Left hindlimb (tissue), 1 donor: ENCODE measurements at places on chromosomes 5 and 9.

GRCh38 chr5:139027150-139027549 is 152.0 kb upstream of the LRRTM2 start:
- no peak for DNase-seq

DNA sequence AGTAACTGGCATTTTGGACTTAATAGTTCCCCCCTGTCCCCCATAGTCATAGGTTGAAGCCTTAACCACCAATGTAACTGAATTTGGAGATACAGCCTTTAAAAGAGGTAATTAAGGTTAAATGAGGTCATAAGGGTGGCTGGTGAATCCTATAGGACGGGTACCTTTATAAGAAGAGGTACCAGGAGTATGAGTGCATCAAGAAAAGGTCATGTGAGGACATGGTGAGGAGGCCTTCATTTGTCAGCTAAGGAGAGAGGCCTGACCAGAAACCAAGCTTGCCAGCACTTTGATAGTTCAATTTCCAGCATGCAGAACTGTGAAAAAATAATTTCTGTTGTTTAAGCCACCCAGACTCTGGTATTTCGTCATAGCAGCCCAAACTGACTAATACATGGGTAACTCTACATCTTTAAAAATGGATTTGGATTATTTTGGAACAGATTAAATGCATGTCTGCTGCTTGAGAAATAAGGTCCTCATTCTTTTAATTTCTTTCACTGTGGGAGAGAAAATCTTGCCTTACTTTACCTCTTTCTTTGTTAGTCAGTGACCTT is 9.7 kb downstream of the RASA1 start:
- DNase-seq: no peak

GRCh38 chr5:119402081-119402480 is 46.3 kb downstream of the TNFAIP8 start:
- DNase-seq: no peak

GRCh38 chr9:109781541-109782197 is 1.7 kb downstream of the PALM2AKAP2 start:
- peak; percentile 42 for DNase-seq

GRCh38 chr9:134378901-134379338 is 52.7 kb downstream of the RXRA start:
- peak; percentile 77 for DNase-seq

DNA sequence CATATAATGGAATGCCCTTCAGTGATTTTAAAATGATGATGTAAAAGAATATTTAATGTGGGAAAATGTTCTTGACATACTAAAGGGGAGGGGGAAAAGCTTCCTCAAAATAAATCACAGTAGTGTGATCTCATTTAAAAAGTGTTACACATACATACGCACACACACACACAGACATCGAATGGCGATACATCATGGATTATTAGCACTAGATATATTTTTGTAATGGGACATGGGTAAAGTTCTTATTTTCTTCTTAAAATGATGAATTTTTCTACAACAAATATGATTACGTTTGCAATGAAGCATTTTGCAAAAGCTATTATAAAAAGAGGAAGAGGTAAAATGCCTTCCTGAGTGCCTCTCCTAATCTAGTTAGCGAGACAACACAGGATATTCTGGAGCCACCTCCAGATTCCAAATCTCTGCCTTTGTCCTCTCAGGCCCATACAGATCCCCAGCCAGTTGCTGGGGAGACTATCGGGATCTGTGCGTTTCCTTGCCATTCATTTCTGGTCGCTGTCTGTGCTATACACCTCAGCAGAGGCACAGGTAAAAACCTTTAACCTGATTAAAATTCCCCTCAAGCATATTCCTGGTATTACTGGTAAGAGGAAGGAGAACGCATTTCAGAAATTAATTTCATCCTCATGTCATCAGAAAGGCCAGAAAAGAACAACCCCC is 69.6 kb downstream of the SLC28A3 start:
- DNase-seq: no peak

- DNase-seq: no peak
Measured at GRCh38 chr5:10527281-10527950, 36.5 kb upstream of the ANKRD33B start.

DNA sequence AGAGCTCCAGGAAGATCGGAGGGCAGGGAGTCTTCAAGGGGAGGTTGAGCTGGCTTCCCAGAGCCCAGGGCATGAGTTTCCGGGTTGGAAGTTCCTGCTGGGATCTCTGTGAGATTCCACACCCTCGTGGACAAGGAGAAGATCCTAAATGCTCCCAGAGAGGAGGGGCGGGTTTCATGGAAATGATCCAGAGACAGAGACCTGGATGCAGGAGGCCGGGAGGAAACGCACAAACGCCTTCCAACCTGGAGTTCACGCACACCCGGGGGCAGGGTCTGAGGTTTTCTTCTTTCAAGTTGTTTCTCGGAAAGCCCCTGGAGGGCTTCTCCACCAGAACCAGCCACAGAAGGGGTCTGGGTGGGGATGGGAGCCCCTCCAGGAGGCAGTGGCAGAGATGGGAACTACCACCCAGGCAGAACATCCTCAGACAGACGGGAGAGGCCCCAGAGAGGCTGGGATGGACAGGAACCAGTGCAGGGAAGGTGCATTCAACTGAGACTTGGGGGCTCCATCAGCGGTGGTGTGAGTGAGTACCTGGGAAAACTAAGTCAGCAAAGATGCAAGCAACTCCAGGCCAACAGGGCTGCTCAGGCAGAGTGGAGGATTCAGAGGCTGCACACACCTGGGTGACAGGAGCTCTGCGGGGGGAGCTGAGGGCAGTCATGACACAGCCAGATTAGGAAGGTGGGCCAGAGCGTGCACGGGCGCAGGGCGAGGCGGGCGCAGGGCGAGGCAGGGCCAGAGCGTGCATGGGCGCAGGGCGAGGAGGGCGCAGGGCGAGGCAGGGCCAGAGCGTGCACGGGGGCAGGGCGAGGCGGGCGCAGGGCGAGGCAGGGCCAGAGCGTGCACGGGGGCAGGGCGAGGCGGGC is 52.1 kb upstream of the EXOC3 start:
- peak; percentile 21 for DNase-seq

DNA sequence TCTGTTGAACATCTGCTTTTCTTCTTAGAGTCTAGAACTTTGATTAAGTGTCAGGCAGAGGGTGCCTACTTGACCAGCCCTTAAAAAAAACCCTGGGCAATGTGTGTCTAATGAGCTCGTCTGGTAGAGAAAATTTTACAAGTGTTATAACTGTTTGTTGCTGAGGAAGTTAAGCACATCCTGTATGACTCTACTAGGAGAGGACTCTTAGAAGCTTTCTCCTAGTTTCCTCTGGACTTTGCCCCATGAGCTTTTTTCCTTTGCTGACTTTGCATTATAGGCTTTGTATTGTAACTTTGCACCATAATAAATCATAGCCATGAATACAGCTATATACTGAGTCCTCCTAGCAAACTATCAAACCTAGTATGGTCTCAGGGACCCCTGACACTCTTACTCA is 39.4 kb downstream of the GNG10 start:
- DNase-seq: no peak

DNA sequence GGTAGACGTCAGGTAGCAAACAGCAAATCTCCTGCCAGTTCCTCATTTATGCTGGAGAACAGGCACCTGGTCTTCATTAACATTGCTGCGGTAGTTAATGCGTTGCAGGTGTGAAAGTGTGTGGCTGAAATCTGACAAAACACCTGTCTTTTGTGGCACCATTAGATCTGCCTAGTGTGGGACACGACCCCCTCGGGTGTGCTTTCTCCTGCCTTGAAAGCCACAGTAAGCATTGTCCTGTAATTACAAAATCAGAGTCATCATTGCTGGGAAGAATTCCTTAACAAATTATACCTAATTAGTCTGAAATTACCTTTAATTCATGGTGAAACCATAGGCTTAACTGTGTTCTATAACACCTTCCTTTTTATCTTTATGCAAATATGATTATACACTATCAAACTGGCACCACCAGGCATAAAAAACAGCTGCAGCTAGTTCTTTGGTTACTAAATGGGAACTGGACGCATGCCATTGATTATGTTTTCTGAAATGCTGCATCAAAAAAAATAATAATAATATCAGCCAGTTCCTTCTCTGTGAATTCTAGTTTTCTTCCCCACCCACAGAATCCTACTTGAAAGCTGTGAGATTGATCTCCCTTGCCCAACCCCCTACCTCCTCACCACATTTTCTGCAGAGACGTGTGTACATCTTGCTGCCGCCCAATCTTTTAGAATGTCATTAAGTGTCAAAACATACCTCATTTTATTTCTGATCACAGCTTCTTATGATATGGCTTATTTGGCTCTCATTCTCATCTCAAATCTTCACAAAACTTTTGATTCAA is 374.0 kb downstream of the NFIB start:
- DNase-seq: no peak

DNA sequence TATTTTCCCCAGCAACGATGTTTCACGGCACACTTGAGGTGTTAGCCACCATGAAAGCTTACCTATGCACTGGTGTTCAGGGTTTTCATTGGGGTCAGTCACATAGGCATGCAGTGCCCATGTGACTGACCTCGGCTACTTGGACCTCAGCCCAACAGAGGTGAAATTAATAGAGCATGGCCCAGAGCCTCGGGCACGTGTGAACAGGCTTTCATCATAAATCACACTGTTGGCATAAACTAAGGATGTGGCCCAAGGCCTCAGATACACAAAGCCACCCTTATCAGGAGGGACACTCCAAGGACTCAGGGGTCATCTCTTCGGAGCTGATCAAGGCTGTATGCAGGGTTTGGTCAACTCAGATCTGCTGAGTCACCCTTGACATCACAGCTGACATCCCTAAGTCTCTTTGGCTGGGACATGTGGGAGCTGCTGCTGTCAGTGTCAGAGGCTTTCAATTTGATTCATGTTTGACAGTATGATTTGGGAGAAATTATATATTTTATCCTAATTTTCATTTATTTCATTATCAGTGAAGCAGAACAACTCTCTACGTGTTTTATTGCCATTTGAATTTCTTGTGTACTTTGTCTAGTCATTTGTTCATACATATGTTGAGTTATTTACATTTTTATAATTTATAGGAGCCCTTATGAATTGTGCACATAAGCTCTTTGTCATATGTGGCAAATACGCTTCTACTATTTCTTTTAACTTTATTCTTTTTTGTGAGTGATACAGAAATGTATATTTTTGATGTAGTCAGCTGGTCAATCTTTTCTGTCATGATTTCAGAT is 59.7 kb upstream of the ANKRD33B start:
- DNase-seq: no peak

GRCh38 chr5:127085371-127085770 is 12.1 kb upstream of the C5orf63 start:
- no peak for DNase-seq

- no peak for DNase-seq
Measured at GRCh38 chr9:34665067-34665380, 2.6 kb upstream of the CCL27 start.

- DNase-seq: no peak
Measured at GRCh38 chr9:125387861-125388524, 126.4 kb downstream of the GAPVD1 start.

- DNase-seq: no peak
Measured at GRCh38 chr9:102069969-102070368, 331.5 kb upstream of the GRIN3A start.

- DNase-seq: no peak
Measured at GRCh38 chr5:168426007-168426863, 60.0 kb upstream of the RARS1 start.

DNA sequence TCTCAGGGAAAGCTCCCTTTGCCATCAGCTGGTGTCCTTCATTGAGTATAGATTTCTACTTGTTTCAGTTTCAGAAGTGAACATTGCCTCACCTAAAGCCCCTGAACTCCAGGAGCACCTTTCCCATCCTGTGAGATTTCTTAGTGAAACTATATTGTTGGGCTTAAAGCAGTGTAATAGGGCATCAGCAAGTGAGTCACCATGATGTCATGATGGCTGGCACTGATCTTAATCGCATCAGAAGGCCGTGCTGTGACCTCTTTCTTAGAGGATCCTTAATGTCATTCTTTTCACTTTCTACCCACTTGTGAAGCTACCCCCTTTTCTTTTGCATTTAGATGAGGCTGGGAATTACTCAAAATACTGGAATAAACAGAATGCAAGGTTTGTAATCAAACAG is 401.3 kb downstream of the MTRR start:
- no peak for DNase-seq

DNA sequence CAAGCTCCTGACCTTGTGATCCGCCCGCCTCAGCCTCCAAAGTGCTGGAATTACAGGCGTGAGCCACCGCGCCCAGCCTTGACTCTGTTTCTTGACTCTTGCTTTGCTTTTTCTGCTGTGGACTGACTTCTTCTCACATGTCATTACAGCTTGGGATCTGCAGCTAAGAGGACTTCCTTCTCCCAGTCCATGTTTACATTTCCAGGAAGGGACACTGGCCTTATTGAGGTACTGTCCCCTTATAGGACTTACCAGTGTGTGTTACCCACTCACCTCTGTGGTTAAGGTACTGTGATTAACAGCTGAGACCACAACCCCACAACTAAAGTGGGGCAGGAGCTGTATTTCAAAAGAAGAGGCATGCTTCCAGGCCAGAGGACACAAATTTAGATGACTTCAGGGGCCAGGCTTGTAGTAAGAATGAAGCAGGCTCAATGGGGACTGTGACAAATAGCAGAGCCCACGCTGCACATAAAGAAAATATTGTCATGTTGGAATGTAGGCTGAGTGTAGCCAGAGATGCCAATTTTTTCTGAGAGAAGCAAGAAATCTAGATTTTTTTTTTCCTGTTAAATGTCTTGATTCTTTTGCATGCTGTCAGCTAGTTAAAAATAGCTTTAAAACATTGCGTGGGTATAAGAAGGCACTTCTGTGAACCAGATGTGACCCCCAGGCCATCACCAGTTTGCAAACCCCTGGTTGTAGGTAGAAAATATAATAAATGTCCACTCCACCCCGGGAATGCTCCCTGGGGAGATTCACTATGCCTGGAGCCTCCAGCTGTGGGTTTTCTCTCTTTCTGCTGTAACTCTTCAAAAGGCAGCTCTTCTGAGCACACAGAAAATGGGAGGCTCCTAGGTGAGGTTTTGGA is 75.0 kb downstream of the PTPDC1 start:
- no peak for DNase-seq

DNA sequence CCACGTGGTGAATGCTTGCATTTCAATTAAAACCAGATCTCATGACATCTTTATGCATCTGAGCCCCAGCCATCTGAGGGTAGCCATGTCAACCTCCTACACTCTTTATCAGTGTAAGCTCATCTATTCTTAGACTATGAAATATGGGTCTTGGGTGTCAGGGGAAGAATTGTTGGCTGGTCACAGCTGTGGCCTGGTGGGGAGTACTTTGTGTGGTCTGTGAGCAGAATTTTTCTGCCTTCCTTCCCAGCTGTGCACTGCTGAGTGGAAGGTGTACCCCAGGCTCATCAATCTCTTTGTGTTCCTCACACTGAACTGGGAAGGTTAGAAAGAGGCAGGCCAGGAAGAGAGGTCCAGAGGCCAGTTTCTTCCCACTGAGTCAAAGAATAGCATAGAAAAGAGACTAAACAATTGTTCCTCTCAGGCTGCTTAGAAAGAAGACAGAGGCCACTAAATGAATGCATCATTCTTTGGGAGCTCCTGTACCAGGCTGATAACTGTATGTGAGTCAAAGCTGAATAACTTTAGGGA is 202.7 kb upstream of the RGMB start:
- peak; percentile 18 for DNase-seq
